ENCODE measurements at places on chromosomes 5 and 9. TPM values are rescaled to one million over a fixed set of nuclear protein-coding genes. Genes with fewer than 3 reads are reported as not detected.
A peak's percentile ranks its signal among the peaks of the same experiment; 100 is the strongest.

DNA sequence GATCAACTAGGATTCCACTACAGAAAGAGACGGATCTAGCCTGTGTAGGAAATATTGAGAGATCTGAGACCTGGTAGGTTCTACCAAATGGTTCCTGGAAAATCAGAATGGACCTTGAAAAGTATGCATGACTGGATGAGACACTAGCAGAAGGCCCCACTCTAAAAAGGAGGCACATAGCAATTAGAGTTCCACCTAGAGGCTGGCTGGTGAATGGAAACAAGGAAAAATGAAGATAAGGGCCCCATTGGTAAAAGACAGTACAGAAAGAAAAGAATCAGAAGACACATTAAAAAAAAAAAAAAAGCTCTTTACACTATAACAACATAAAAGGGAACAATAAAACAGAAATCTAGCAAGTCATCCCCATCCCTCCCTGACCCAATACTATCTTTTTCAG lies 518.5 kb downstream of the NR2F1-AS1 start:
- no peak for DNase-seq
- no peaks in the 10 kb centered on the region for H3K27me3 ChIP-seq
- H3K4me1 ChIP-seq, result peaks cover 30% of the 10 kb centered on the region

HOMER1 gene
- total RNA-seq, result 7.1 TPM

TMEM232 gene
- total RNA-seq, result 1.2 TPM

- H3K4me1 ChIP-seq, result peaks cover 51% of the 10 kb centered on the region
- no peaks in the 10 kb centered on the region for H3K27me3 ChIP-seq
- peak overlapping the region; percentile 49 for H3K27ac ChIP-seq
- peaks cover 44% of the 10 kb centered on the region for H3K36me3 ChIP-seq
- no peak overlapping the region for H3K4me3 ChIP-seq
Observed at GRCh38 chr9:19373527-19373926, 6.5 kb downstream of the RPS6 start.

QRFP gene
- not detected for total RNA-seq

DNA sequence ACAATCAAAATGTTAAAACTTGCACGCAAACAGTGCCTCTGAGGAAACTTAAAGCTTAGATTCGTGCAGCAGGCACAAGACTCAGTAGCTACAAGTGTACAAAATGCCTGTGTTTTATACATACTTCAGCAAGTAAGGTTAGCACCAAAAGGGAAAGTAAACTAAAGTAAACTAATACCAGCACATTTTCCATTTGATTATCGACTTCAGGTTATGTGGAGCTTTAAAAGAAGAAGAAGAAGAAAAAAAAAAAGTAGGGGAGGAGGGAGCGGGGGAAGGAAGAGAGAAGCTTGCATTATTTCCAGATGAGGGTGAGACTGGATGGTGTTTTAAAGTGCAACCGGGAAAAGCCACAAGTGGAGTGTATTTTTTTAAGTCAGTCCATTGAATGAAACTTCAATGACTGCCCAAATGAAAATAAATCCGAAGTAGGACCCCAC lies 596 bp upstream of the ADAMTS6 start:
- H3K27ac ChIP-seq, result no peak overlapping the region
- no peaks in the 10 kb centered on the region for H3K36me3 ChIP-seq
- no peak overlapping the region for H3K4me3 ChIP-seq
- H3K4me1 ChIP-seq, result peaks cover 7% of the 10 kb centered on the region

GFPT2 gene
- total RNA-seq, result 3.0 TPM

DNA sequence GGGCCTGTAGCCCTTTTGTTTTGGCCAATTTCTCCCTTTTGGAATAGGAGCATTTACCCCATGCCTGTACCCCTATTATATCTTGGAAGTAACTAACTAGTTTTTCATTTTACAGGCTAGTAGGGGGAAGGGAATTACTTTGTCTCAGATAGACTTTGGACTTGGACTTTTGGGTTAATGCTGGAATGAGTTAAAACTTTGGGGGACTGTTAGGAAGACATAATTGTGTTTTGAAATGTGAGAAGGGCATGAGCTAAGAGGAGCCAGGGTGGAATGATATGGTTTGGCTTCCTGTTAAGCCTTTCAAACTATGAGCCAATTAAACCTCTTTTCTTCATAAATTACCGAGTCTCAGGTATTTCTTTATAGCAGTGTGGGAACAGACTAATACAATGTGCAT lies 168.1 kb downstream of the FGF1 start:
- H3K4me1 ChIP-seq, result peaks cover 46% of the 10 kb centered on the region
- DNase-seq, result no peak
- peaks cover 15% of the 10 kb centered on the region for H3K36me3 ChIP-seq
- no peaks in the 10 kb centered on the region for H3K27me3 ChIP-seq
- H3K27ac ChIP-seq, result no peak overlapping the region

- no peak overlapping the region for H3K27ac ChIP-seq
- no peaks in the 10 kb centered on the region for H3K27me3 ChIP-seq
- no peak for DNase-seq
- peaks cover 11% of the 10 kb centered on the region for H3K36me3 ChIP-seq
- peaks cover 11% of the 10 kb centered on the region for H3K4me1 ChIP-seq
- H3K4me3 ChIP-seq, result no peak overlapping the region
Observed at GRCh38 chr9:104882086-104882485, 45.9 kb downstream of the ABCA1 start.

GRCh38 chr5:88656221-88656950 lies 226.6 kb downstream of the MEF2C start:
- H3K36me3 ChIP-seq, result no peaks in the 10 kb centered on the region
- H3K27ac ChIP-seq, result no peak overlapping the region
- peaks cover 9% of the 10 kb centered on the region for H3K27me3 ChIP-seq
- no peak overlapping the region for H3K4me3 ChIP-seq
- H3K4me1 ChIP-seq, result peaks cover 9% of the 10 kb centered on the region

PDE6A gene
- not detected for total RNA-seq

- H3K27ac ChIP-seq, result no peak overlapping the region
- H3K36me3 ChIP-seq, result peaks cover 5% of the 10 kb centered on the region
- H3K4me3 ChIP-seq, result no peak overlapping the region
- peaks cover 2% of the 10 kb centered on the region for H3K27me3 ChIP-seq
Observed at GRCh38 chr5:2387250-2387633, 364.2 kb downstream of the IRX2 start.

FBN2 gene
- total RNA-seq, result 180 TPM

- H3K36me3 ChIP-seq, result no peaks in the 10 kb centered on the region
- H3K27me3 ChIP-seq, result peaks cover 3% of the 10 kb centered on the region
- H3K4me3 ChIP-seq, result no peak overlapping the region
- H3K27ac ChIP-seq, result no peak overlapping the region
- DNase-seq, result no peak
- H3K4me1 ChIP-seq, result no peaks in the 10 kb centered on the region
Observed at GRCh38 chr9:136668983-136669790, 6.5 kb downstream of the EGFL7 start.

- no peak overlapping the region for H3K27ac ChIP-seq
- H3K27me3 ChIP-seq, result no peaks in the 10 kb centered on the region
- H3K4me3 ChIP-seq, result no peak overlapping the region
- DNase-seq, result no peak
- H3K36me3 ChIP-seq, result peaks cover 35% of the 10 kb centered on the region
- H3K4me1 ChIP-seq, result peaks cover 41% of the 10 kb centered on the region
Observed at GRCh38 chr5:149071216-149071615, 8.4 kb upstream of the SH3TC2 start.

All from HFFc6 (cell line).